Tibial nerve (tissue), 4 donors: ENCODE measurements at places on chromosomes 3 and 15.

DNA sequence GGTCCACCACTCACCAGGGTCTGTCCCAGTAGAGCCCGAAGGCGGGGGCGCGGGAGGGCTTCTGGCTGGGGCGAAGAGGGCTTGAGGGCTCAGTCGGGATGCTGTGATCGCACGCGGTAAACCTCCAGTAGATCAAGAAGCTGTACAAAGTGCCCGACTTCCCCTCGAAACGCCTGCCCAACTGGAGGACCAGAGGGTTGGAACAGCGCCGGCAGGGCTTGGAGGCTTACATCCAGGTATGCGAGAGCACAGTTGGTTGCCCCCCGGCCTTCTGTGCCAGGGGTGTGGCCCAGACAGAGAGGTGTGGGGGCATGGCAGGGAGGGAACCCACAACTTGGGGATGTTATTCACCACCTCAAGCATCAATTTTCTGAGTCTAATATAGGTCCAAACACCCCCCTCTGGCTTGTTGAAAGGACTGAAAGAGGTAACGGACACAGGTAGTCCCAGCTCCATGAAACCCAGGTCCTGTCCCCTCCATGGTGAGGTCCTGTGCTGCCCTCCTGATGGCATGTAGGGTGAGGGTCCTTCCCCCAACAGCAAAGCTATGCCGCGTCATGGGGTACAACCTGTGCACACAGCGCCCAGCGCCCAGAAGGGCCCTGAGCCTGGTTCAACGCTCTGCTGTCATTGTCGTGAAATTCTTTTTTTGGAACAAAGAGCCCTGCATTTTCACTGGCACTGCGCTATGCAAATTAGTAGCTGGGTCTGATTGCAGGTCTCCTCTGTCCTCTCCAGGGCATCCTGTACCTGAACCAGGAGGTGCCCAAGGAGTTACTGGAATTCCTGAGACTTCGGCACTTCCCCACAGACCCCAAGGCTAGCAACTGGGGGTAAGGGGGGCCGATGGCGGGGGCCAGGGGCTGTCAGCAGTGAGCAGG lies 1.2 kb downstream of the SNX22 start:
- DNase-seq: no peak

GRCh38 chr3:179615458-179616173 lies 11.0 kb downstream of the NDUFB5 start:
- no peak for DNase-seq

GRCh38 chr3:131907796-131908195 lies 127.0 kb downstream of the CPNE4 start:
- DNase-seq: no peak

DNA sequence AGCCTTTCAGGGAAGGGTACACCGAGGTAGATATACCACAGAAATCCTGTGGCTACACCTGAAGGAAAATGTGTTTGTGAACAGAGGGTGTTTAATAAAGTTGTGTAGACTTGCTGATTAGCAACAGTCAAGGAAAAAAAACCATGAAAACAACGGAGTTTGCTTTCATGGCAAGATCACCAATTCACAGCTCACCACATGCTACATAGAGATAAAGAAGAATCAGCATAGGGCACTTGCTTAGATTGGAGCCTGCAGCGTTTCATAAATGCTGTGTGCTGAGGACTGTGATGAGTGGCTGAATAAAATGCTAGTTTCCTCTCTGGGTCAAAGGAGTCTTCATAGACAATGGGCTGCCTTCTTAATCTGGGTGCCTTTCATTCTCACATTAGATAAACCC lies 257.6 kb downstream of the SLC9A9 start:
- DNase-seq: no peak

DNA sequence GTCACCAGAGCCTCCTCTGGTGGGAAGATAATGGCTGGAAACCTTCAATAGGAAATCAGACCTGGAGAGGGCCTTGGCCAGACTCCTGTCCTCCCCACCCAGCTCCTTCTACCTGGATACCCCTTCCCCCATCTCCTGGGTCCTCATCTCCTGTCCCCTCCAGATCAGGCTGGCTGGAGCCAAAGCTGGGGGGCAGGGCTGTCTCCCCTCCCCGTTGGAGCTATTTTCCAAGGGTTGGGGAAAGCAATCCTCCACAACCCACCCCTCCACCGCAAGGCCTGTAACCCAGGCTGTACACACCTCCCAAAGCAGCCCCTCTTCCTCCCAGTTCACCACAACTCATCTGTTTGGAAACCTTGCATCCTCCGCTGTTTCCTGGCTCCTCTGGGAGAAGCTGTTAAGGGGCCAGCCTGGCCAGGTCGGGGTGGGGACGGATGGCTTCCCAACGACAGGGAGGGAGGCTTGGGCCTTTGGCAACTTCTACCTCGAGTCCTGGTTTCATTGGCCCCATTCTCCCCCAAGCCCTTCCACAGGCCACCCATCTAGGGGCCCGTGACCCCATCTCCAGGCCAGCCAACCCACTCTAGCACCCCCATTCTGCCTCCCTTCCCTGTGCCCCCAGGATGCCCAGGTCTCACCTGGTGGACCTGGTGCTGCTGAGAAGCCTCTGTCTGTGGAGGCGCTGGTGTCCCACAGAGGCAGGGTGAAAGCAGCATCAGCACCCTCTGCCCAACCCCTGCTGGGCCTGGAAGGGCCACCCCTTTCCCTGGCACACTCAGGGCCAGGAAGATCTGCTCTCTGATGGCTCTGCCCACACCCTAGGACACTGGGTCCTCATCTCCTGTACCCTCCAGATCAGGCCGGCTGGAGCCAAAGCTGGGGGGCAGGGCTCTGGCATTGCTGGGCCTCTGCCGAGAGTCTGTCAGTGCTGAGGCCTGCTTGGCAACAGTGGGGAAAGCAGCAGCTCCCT lies 22.1 kb upstream of the GOLGA6C start:
- DNase-seq: no peak

DNA sequence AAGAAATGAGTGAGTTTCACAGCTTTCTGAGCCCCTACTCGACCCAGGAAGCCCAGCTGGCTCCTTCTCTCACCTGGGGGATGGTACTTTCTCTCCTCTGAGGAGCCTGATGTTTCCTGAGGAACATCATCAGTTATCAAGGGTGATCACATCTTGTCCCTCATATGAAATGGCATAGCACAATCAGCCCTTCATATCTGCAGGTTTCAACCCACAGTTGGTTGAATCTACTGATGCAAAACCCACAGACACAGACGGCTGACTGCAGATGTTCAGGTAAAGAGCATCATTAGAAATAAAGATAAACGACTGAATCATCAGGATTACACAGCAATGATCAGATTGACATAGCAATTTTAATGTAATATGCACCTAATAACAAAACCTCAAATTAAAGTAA lies 93.6 kb upstream of the OSTN start:
- no peak for DNase-seq

DNA sequence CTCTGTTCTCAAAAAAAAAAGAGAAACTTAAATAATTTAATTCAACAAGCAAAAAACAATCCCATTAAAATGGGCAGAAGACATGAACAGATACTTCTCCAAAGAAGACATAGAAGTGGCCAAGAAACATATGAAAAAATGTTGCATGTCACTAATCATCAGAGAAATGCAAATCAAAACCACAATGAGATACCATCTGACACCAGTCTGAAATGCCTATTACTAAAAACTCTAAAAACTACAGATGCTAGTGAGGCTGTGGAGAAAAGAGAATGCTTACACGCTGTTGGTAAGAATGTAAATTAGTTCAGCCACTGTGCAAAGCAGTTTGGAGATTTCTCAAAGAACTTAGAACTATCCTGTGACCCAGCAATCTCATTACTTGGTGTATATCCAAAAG lies 382.9 kb downstream of the OTOL1 start:
- DNase-seq: no peak

DNA sequence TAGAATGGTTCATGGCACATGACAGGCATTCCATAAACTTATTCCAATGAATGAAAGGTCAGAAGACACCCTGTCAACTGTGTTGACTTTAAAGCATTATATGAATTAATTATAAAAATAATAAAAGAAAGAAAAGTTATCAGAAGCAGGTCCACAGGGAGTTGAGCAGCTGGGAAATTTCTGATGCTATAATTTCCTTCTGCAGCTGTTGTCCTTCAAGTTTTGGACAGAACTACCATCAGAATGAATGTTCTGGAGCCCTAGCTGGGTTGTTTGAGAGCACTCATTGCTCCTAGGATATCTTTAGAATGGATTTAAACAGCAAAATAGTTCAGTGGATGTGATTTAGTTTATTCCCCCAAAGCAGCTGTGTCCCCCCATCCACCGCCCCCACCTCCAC lies 232.4 kb upstream of the PROK2 start:
- DNase-seq: no peak

DNA sequence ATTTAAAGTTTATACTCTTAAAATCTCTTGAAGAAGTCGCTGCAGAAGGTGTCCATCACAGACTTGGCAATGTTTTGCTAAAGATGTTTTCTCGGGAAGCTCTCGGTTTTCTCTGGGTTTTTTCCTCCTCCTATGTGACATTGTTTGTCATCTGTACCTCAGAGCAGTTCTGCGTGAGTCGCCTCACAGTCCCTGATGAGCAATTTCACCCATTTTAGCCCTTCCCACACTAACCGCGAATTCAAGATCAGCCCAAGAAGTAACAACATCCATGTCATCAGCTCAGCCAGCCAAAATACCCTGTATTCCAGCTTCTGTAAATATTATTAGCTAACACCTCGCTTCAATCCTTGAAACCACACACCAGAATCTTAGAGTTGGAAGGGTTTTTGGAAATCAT lies 224.3 kb upstream of the SETMAR start:
- no peak for DNase-seq

DNA sequence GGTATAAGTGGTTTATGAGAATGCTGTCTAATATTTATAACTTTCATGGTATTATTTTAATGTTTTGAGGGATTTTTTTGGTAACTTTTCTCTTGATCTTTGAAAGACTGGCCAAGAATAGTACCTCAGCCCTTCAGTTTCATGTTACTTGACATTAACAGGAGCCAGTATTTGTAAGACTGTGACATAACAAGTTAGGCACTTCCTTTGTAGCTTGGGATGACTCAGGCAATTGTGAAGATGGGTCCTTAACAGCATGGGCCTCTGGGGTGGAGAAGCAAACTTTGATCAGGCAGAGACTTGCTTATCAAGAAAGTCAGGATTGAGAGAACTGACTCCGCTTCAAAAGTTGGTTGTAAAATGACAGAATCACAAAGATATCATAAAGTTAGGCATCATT lies 9.5 kb downstream of the LRRC49 start:
- DNase-seq: no peak
